ENCODE measurements at places on chromosomes 12 and 14. TPM values are rescaled to one million over a fixed set of nuclear protein-coding genes. Genes with fewer than 3 reads are reported as not detected.

TMEM132C gene
- 0.75 TPM for polyA plus RNA-seq

CELA1 gene
- polyA plus RNA-seq: not detected

RASAL1 gene
- polyA plus RNA-seq: 23.5 TPM

FOXG1 gene
- polyA plus RNA-seq: not detected

CMKLR1 gene
- 6.1 TPM for polyA plus RNA-seq

TEX52 gene
- polyA plus RNA-seq: not detected
